ENCODE measurements at places on chromosomes 1 and 21. TPM values are rescaled to one million over a fixed set of nuclear protein-coding genes. Genes with fewer than 3 reads are reported as not detected.
A peak's percentile ranks its signal among the peaks of the same experiment; 100 is the strongest.

Gene SLC1A7
- not detected for total RNA-seq

- no peak for DNase-seq
- H3K4me1 ChIP-seq = peaks cover 48% of the 10 kb centered on the region
- H3K27ac ChIP-seq = peak overlapping the region; percentile 97
- H3K4me3 ChIP-seq = peak overlapping the region; percentile 41
These were observed 6.1 kb downstream of the GAS5 start for GRCh38 chr1:173861731-173862145.

Gene AMY1A
- total RNA-seq = not detected

DNA sequence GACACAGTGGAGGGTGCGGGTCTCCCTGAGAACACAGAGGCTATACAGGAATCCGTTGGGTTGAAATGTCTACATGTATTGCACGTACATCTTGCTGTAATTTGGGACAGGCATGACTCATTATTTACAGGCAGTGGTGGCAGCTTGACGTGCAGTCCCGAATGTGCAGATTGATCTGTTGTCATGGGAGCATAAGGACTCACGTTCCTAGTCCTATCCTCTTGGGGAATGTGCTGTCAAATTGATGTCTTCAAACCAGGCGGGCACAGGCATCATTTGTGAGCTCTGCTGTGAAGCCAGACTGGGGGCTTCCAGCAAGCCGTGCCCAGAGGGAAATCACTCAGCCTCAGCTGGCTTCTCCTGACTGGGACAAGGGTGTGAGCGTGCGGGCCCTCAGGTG lies 40.5 kb downstream of the S100B start:
- H3K36me3 ChIP-seq = peaks cover 41% of the 10 kb centered on the region
- H3K27me3 ChIP-seq = no peaks in the 10 kb centered on the region
- H3K27ac ChIP-seq = no peak overlapping the region
- DNase-seq = no peak

DNA sequence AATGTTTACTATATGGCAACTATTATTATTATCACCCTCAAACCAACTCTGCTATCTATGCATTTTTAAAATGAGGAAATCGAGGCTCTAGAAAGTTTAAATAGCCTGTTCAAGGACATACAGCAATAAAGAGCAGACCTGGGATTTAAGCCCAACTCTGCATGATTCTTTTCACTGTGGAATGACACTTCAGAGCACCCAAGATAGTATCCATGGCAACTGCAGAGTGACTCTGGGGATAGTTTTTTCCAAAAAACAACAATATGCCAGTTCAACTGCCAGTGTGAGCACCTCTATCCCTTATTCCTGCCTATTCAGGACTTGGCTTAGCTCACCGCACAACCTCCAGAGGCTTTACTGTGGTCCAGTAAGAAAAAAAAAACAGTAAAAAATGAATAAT lies 293.9 kb downstream of the BRINP2 start:
- no peaks in the 10 kb centered on the region for H3K27me3 ChIP-seq
- DNase-seq = no peak
- H3K4me1 ChIP-seq = no peaks in the 10 kb centered on the region
- no peaks in the 10 kb centered on the region for H3K36me3 ChIP-seq

All from HFFc6 (cell line).